ENCODE measurements at places on chromosomes 12 and 14.

GRCh38 chr12:67208281-67209067 is 60.7 kb upstream of the CAND1 start:
- DNase-seq: no peak

- DNase-seq: no peak
Observed at GRCh38 chr12:3523058-3523457, 32.1 kb downstream of the PRMT8 start.

GRCh38 chr14:90454041-90455000 is 57.5 kb downstream of the CALM1 start:
- no peak for DNase-seq

- no peak for DNase-seq
Observed at GRCh38 chr12:117380083-117380482, 18.7 kb upstream of the NOS1 start.

Data from NCI-H1436 treated with DMSO at 0.1 percent for 48 hours (cell line).